Activated T-helper 1 cell treated with anti-CD3 and anti-CD28 coated beads, Interleukin-2, amount 50 U/mL, for 16 hours (primary cell): ENCODE measurements at places on chromosomes 16 and 17.

- no peak for DNase-seq
These were observed 26.3 kb downstream of the SPECC1 start for GRCh38 chr17:20035501-20035900.

DNA sequence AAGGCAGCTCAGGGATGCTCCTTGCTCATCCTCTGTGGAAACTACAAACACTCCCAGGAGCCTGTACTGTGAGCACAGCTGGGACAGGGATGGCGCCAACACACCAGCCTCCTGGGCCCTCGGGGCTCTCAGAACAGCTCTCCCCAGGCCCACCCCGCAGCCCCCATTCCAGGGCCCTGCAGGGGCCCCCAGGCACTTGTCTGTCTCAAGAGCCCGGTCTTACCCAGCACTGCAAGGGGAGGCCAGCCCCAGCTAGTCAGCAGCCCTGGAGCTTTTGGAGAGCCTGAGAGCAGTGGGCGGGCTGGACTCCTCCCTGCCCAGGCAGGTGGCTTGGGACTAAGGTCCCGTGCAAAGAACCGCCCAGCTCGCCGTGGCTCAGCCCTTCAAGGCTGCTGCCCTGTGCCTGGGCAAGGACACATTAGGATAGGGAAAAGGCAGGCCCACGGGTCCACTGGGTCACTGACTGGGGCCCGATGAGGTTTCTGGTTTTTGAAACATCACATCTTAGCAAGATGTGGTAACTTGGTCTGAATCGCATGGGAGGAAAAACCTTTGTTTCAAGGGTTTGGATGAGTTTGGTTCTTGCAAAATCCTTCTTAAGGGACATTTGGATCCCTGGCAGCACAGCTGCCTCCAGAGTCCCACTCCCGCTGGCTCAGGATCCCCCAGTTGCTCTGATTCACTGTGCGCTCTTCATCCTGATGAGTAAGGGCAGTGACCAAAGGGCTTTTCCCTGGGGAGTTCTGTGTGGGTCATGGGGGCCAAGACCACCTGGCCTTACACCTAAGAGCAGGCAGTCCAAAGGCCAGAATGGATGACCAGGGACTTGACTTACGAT is 2.8 kb downstream of the DNASE1L2 start:
- no peak for DNase-seq

DNA sequence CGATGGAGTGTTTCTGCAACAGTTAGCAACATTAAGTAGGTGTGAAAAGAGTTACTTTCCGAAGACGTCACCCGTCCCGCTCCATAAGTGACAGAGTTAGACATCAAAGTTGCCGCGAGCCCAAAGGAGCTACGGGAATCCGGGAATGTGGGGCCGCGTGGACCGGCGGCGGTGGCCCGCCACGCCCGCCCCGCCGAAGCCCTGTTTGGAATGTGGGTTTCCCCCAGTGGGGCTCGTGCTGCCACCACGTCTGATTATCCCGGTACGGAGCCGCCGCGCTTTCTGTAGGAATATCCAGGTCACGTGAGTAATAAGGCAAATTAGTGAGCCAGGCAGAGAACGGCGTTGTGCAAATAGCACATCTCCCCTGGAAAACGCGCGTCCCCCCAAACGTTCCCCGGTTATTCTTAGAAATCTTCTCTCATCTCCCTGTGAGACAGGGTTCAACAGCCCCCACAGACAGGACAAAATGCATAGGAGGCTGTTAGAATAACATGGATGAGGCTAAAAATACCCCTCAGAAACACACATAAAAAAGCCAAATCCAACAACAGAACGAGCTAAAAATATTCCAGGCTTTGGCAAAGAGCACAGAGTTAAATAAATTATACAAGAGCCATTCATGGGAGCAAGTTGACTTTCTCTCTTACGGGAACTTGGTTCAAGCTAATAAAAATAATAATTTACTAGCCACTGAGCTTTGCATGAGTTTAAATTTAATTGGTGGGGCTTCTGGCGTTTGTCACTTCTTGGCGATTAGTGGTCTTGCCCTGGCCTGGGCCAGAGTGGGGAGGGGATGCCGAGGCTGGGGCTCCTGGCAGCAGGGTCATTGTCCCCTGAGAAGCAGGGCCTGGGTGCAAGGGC is 8.6 kb downstream of the BAHCC1 start:
- no peak for DNase-seq

GRCh38 chr16:70473446-70474319 is 19.3 kb downstream of the FCSK start:
- DNase-seq = no peak

- DNase-seq = no peak
These were observed at the start of gene MYH10 for GRCh38 chr17:8630227-8630801. MYH10 (minus strand) TSS chr17:8630725; CDS start chr17:8623246, 7,479 bp downstream.

DNA sequence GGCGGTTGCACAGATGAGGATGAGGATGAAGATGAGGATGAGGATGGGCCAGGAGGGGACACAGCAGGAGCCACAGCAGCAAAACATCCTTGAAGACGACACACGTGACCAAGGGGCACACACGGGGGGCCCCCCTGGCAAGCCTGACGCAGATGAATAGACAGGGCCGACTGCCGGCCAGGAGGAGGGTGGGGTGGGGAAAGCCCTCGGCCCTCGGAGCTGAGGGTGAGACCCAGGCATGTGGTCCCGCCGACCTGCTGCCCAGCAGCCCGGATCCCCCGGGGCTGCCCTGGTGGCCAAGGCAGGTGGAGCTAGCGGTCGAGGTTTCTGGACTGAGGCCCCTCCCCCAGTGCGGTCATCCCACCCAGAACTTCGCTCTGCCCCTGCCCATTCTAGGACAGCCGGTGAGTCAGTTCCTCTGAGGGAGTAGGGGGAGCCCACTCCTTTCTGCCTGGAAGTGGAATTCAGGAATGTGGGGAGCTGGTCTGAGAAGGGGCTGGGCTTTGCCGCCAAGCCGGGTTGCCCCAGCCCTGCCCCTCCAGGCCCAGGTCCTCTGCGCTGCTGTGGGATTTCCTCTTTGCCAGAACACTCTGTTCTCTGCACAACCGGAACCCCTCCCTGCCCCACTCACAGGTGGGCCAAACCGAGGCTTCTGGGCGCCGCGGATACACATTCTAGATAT is 9.9 kb downstream of the CYGB start:
- DNase-seq = no peak

- DNase-seq = no peak
These were observed 7.6 kb upstream of the AXIN1 start for GRCh38 chr16:359871-360697.

DNA sequence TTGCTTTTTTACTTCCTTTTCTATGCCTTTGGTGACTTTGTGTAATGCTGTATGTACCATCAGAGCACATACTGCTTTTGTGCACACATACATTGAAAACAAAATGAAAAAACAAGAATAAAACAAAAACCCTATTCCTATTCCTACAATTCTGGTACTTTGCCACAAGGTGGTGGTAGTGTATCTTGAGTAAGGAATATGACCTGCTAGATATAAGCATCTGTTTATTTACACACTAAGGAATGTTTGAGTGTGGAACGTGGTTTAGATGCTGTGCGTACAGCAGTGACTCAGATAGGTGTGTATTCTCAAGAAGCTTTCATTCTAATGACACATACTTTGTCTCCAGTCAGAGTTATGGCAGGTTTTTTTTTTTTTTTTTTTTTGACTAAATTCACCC is 606.2 kb downstream of the WWOX start:
- DNase-seq = peak; percentile 5

DNA sequence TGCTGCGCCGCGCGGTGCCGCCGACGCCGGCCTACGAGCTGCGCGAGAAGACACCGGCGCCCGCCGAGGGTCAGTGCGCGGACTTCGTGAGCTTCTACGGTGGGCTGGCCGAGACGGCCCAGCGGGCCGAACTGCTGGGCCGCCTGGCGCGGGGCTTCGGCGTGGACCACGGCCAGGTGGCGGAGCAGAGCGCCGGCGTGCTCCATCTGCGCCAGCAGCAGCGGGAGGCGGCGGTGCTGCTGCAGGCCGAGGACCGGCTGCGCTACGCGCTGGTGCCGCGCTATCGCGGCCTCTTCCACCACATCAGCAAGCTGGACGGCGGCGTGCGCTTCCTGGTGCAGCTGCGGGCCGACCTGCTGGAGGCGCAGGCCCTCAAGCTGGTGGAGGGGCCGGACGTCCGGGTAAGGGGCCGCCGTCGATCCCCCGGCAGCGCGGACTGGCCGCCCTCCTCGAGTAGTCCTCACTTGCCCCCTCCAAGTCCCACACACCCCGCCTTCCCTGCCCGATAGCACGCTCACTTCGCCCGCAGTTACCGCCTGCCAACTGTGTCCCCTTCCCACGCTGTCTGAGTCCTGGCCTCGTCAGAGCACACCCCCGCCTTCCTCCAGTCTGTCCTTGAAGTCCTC is 470 bp downstream of the MLYCD start:
- DNase-seq = peak; percentile 15

- DNase-seq = peak; percentile 48
These were observed 690 bp downstream of the PITPNC1 start for GRCh38 chr17:67377488-67378453.
